ENCODE measurements at places on chromosomes 6 and 20.
A peak's percentile ranks its signal among the peaks of the same experiment; 100 is the strongest.

DNA sequence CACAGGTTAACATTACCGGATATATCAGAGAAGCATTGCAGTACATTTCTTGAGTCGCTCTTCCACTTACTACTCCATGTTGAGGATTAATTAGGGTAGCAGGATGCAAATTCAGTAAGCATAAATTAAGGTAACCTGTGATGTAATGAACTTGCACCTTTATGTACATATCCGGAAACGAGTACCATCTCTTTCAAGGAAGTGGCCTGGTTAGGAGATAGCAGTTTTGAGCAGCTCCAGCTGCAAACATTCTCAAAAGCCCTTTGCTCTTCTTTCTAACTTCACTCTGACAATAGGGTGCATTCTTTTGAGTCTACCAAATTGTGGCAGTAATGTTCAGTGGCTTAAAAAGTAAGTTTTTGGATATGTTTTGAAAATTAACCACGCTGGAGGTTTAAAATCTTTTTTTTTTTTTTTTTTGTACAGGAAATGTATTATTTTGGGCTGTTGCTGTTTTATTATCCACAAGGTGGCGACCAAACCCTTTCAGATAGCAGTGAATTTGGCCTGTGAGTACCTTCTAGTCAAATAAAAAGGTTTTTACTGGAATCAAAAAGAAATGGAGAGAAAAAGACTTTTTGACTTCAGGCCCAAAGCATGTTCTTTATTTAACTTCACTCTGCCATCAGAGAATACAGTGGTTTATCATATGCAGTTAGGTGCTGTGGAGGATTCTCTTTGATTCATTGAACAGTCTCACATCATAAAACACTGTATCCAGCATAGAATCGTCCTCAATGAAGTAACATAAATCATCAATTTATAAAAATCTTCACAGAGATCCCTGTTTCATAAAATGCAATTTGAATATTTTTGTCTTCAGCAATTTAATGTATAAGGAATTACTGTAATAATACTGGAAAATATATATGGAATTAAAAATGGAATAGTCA lies 8.9 kb downstream of the FAM217B start:
- peak; percentile 23 for DNase-seq

DNA sequence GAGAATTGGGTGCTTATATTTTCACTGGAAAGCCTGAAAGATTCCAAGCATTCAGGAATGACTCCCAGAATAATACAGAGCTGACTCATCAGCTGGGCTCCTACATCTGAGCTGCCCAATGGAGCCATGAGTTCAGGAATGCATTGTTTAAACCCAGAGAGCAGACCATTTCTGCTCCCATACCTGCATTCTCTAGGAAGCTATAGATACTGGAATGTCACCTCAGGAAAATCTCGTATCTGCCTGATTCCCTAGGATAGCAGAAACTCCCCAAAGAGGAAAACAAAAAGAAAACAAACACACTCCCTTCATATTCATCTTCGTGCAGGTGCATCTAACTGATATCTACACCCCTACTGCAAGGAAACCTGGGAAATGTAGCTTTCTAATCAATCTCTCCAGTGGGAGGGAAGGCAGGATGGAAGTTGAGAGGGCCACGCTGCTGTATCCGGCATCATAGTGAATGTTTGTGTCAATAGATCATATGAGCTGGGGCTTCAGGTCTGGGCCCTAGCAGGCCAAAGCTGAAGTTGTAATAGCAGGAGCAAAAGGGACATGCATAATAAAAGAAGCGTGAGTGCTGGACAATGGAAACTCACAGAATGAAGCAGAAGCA lies 8.2 kb upstream of the SLC2A12 start:
- no peak for DNase-seq

GRCh38 chr20:57922083-57922482 lies 212.3 kb upstream of the PMEPA1 start:
- no peak for DNase-seq

DNA sequence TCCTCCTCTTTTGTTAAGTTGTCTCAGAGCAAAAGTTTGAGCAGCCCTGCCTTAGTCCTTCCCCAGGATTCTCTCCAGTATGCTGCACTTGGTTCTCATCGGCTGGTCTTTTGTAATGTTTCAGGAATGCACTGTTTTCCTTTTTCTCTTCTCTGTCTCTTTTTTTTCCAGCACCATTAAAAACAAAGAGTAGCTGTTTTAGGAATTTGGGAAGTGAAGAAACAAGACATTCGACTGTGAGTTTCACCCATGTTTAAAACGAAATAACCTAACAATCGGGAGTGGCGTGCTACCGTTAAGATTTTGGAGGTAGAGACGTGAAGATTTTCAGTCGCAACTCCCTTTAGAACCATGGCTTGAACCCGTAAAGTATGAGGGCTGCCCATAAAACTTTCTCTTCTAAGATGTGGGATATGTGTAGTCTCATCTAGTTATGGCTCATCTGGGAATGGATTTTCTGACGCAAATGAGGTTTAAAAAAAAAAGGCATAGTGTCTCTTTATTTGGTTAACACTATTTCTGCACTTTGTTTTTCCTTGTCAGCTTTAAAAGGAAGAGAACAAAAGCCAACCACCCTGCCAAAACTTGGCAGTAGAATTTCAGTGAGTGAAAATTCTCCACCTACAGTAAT lies 35.9 kb upstream of the RAB23 start:
- no peak for DNase-seq

GRCh38 chr20:49507741-49508434 lies 25.4 kb upstream of the KCNB1 start:
- DNase-seq = no peak

Measured in activated T-cell treated with anti-CD3 and anti-CD28 coated beads for 4 hours (primary cell).